Activated naive CD4-positive, alpha-beta T cell treated with Interleukin-2 at 50 U/mL for 16 hours (primary cell): ENCODE measurements at places on chromosomes 6 and 20.

DNA sequence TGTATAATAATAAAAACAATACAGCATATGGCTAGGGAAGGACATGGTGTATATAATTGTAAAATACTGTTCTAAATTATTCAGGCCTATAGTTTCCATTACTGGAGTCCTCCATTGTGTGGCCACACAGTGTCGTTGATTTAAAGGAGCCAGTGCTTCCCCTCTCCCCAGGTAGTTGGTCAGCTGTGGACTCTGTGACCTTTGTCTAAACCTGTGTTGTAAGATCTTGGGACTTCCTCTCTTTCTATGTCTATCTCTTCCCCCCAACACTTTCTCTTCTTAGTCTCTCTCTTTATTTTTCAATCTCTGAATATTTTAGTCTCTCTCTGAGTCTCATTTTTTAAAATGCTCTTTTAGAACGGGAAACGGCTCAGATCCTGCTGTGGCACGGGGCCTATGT lies 35.6 kb downstream of the BRPF3 start:
- DNase-seq: no peak

DNA sequence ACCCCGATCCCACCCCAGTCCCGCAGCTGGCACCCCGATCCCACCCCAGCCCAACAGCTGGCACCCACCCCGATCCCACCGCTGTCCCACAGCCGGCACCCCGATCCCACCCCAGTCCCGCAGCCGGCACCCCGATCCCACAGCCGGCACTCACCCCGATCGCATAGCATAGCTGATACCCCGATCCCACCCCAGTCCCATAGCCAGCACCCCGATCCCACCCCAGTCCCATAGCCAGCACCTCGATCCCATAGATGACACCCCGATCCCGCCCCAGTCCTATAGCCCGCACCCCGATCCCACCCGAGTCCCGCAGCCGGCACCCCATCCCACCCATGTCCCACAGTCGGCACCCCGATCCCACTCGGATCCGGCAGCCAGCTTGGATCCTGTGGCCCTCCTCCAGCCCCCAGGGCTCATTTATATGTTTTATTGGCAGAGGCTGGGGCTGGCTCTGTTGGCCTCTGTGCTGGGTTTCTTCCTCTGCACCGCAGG lies 897 bp upstream of the GMEB2 start:
- DNase-seq: no peak

- DNase-seq: no peak
Measured at GRCh38 chr6:137236581-137237355, 17.6 kb upstream of the IFNGR1 start.

GRCh38 chr6:54987633-54988290 lies 141.2 kb downstream of the FAM83B start:
- DNase-seq: no peak

- DNase-seq: no peak
Measured at GRCh38 chr6:21769968-21770367, 176.4 kb downstream of the SOX4 start.

GRCh38 chr20:55471052-55472006 lies 534.0 kb downstream of the CBLN4 start:
- no peak for DNase-seq
